ENCODE measurements at places on chromosomes 16 and 17.
A peak's percentile ranks its signal among the peaks of the same experiment; 100 is the strongest.

DNA sequence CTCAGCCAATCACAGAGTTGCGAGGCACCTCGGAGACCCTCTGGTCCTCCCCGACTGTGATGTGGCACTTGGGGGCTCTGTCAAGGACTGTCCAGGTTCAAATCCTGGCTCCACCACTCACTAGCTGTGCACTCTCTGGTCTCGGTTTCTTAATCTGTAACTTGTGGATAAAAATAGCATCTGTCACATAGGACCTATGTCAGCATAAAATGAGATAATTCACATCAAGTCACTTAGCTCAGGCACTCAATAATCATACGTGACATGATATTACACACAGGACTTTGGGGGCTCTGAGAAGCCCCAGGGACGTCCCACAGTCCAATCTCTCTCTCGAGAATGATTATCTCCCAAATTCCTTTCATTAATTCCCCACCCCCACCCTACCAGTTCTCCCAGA lies 166.4 kb downstream of the COPRS start:
- H3K27ac ChIP-seq: no peak overlapping the region
- peaks cover 4% of the 10 kb centered on the region for H3K27me3 ChIP-seq
- no peak for DNase-seq
- H3K4me1 ChIP-seq: peaks cover 25% of the 10 kb centered on the region
- no peaks in the 10 kb centered on the region for H3K36me3 ChIP-seq

- no peak for DNase-seq
- no peak overlapping the region for H3K27ac ChIP-seq
- no peaks in the 10 kb centered on the region for H3K4me1 ChIP-seq
- H3K36me3 ChIP-seq: no peaks in the 10 kb centered on the region
These were observed 19.6 kb downstream of the TAT start for GRCh38 chr16:71557299-71557698.

DNA sequence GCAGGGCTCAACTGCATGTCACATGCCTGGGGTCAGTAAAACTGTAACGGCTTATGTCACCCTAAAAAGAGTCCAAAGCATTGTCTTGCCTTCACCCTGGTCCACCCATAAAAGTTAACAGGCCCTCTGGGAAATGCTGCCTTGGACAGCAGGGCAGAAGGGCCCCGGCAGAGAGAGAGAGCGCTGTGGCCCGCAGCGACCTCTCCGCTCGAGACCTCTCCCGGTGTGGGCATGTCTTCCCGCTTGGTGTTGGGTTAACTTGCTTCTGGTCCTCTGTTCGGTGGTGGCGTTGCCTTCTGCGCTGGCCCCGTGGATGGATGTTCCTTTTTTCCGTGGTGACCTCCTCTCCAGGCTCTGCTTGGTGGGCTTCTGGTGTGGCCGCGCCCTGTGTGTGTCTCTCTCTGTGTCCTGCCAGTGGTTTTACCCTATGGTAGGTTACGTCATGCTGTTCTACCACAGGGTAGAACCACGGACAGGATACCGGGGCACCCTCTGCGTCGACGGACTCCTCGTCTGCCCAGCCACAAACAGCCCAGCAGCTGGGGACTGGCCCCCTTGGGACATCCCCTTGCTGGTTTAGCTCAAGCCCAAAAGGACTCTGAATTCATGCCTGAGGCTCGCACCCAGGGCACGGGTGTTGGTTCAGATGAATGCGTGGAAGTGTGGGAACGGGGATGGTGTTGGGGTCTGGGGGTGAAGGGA lies 18.3 kb upstream of the CLEC18A start:
- H3K36me3 ChIP-seq: no peaks in the 10 kb centered on the region
- H3K4me1 ChIP-seq: no peaks in the 10 kb centered on the region
- no peaks in the 10 kb centered on the region for H3K27me3 ChIP-seq
- no peak overlapping the region for H3K4me3 ChIP-seq
- H3K27ac ChIP-seq: no peak overlapping the region

DNA sequence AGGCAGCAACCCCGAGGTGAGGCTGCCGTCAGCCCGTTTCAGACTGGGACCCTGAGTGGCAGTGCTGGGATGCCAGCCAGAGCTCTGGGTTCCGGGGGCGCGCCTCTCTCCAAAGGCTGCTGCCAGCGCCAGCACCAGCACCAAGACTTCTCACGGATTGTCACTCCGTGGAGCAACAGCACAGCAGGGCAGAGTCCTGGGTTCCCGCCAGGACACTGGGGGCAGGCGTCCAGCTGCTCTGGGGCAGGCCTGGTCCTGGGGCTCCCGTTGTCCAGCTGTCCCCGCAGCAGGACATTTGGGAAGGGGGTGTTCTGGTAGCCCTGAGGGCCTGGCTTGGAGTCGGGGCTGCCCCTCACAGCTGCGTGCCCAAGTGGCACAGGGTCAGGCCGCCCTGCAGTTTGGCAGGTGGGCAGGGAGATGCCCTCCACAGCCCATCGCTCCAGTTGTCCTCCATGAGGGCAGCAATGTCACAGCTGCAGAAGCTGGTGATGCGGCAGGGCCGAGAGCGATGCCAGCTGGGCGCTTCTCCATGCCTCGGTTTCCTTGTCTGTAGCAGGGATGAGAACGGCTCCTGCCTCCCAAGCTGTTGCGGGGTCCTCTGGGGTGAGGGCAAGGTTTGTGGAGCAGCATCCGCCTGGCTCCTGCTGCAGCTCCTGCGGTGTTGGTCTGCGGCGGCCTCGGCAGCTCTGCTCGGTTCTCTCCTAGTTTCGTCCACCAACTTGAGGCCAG lies 137.3 kb upstream of the CIBAR2 start:
- no peak for DNase-seq
- H3K27ac ChIP-seq: no peak overlapping the region
- H3K4me3 ChIP-seq: no peak overlapping the region
- no peaks in the 10 kb centered on the region for H3K27me3 ChIP-seq
- no peaks in the 10 kb centered on the region for H3K36me3 ChIP-seq

- DNase-seq: no peak
- peak overlapping the region; percentile 70 for H3K27ac ChIP-seq
- H3K4me1 ChIP-seq: peaks cover 17% of the 10 kb centered on the region
- no peak overlapping the region for H3K4me3 ChIP-seq
- no peaks in the 10 kb centered on the region for H3K36me3 ChIP-seq
- no peaks in the 10 kb centered on the region for H3K27me3 ChIP-seq
These were observed 19.9 kb upstream of the ZNF750 start for GRCh38 chr17:82859431-82860403.

Data from gastrocnemius medialis (tissue), 4 donors.